ENCODE measurements at places on chromosomes 11 and 22.

GRCh38 chr11:121445071-121445768, 6.9 kb upstream of the SORL1 start:
- no peak for DNase-seq

DNA sequence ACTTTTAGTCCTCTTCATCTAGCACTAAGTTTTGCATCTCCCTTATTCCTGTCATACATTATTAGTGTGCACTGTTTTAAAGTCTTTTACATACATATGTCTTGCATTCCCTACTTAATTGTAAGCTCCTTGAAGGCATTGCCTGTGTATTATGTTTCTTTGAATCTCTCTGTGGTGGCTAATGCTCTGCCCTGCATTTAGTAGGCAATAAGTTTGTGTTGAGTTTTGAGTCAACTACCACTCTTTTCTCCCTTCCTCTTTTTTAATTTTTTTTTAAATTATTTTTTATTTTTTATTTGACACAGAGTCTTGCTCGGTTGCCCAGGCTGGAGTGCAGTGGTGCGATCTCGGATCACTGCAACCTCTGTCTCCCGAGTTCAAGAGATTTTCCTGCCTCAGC, 78.9 kb downstream of the ZBTB16 start:
- no peak for DNase-seq

- peak; percentile 99 for DNase-seq
Observed at GRCh38 chr22:41091132-41092022, 1.0 kb upstream of the EP300 start.

DNA sequence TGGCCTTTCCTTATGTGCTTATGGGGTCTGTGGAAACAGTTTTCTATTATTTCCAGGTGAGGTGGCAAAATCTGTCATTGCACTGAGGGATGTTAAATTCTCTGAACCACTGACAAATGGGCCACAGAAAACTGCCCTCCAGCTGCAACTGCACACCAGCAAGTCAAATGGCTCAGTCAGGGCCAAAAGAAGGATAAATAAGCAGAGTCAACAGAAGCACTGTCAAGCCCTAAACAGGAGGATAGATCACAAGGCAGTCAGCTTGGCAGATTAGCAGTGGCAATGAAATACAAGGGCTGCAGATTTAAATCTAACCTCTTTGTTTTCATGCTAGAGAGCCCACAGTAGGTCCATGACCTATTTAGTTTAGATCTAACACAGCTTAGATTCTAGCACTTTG, 435.6 kb downstream of the ETS1 start:
- no peak for DNase-seq

DNA sequence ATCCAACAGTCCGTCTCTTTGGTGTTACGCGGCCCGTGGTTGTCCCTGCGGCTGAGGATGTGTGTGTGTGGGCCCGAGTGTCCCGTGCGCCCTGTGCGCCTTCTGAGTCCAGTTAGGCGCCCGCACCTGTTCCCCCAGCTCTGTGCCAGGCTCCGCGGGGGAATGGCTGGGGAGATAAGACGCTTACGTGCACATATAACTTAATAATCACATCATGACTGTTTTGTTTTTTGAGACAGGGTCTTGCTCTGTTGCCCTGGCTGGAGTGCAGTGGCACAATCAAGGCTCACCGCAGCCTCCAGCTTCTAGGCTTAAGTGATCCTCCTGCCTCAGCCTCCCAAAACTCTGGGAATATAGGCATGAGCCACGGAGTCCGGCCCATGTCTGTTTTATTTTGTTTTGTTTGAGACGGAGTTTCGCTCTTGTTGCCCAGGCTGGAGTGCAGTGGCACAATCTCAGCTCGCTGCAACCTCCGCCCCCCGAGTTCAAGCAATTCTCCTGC, 817 bp downstream of the ARL2 start:
- no peak for DNase-seq

- DNase-seq: no peak
Observed at GRCh38 chr11:12683874-12684273, 9.7 kb downstream of the TEAD1 start.

- peak; percentile 25 for DNase-seq
Observed at GRCh38 chr22:29765905-29766631, 739 bp downstream of the ZMAT5 start.

DNA sequence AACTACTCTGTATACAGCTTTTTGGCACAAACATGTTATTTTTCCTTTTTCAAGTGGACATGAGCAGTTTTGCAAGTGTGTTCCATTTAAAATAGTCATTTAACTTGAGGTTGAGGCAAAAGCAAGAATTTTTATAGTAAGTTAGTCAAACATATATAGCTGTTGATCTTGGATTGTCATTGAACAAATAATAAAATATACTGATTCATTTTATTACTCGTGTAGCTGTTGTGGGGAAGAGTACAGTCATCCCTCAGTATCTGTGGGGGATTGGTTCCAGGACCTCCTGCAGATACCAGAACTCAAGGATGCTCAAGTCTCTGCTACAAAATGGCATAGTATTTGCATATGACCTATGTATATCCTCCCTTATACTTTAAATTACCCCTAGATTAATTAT, 45.3 kb downstream of the EXT2 start:
- DNase-seq: no peak

- DNase-seq: no peak
Observed at GRCh38 chr11:47869544-47870393, 21.6 kb upstream of the NUP160 start.

- no peak for DNase-seq
Observed at GRCh38 chr11:65538915-65539743, 14.2 kb downstream of the SCYL1 start.

DNA sequence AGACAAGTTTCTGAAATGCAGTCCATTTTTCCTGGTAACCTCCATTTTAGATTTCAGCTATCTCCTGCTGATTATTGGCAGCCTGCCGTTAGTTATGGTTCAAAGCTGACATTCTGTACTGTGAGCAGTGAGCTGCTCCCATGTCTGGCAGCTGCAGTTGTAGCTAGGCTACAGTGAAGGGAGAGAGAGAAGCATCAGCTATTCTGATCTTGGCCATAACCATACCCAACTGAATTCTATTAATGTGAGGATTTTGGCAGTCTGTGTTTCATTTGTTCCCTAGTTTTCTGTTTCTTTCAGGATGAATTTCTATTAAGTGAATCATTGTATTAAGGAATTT, 33.4 kb downstream of the SIK2 start:
- no peak for DNase-seq

GRCh38 chr11:117396970-117397369, 69.3 kb downstream of the CEP164 start:
- DNase-seq: no peak

DNA sequence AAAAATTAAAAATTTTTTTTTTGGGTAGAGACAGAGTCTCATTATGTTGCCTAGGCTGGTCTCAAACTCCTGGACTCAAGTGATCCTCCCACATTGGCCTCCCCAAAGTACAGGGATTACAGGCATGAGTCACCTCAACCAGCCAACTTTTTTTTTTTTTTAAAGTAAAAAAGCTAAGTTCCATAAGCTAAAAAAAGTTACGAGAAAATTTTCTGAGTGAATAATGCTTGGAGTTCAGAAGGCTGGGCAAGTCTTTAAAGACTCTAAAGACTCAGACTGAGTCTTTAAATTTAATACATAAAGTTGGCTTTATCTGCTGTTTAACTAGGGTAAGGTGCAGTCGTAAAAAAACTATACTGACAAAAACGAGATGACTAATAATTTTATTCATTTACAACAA, 5.6 kb downstream of the DDX6 start:
- DNase-seq: no peak

DNA sequence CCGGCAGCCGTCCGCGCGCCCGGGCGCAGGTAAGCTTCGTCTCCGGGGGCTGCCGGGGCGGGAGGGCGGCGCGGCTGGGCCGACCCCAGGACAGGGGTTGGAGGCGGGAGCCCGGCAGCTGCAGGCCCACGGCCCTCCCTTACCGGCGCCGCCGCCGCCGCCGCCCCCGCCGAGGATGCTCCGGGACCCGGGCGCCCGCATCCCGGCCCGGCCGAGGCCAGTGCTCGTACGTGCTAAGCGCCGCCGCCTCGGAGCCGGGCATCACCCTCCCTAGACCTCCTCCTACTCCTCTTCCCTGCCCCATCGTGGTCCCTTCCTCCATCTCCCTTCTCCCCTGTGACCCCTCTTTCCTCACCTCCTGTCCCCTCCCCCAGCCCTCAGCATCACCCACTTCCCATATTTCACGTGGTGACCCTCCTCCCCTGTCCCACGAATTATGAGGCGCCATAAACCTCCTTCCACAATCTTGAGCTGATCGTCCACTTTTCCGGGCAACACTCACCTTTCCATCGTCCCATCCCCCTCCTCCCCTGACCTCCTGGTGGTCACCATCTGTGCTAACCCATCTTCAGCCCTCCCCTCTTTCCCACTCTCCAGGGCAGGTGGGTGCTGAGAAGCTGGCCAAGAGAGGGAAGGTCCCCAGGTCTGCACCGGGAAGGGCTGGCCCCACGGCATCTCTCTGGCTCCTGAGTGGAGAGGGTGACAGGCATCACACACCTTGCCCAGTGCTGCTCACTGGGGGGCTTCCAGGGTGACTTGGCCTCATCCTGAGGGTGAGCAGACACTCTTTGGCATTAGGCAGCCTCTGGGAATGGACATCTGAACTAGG, 612 bp downstream of the ASPHD2 start:
- DNase-seq: peak; percentile 35

- no peak for DNase-seq
Observed at GRCh38 chr11:86748296-86748695, 52.0 kb upstream of the PRSS23 start.

DNA sequence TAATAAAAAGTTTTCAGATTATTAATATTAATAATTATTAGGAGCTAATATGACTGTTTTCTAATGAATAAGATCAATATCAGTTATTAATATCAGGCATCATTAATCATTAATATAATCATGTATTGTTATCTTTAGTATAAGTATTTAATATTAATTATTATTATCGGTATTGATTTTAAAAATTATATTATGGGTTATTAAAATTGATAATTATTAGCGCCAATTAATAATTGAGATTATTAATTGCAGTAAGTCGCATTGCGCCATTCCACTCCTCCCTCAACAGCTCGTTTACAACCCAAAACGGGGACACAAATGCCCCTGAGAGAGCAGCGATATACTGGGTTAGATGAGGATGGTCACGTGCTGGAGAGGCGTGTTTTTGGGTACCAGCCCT, 20.2 kb downstream of the XNDC1N start:
- DNase-seq: no peak

DNA sequence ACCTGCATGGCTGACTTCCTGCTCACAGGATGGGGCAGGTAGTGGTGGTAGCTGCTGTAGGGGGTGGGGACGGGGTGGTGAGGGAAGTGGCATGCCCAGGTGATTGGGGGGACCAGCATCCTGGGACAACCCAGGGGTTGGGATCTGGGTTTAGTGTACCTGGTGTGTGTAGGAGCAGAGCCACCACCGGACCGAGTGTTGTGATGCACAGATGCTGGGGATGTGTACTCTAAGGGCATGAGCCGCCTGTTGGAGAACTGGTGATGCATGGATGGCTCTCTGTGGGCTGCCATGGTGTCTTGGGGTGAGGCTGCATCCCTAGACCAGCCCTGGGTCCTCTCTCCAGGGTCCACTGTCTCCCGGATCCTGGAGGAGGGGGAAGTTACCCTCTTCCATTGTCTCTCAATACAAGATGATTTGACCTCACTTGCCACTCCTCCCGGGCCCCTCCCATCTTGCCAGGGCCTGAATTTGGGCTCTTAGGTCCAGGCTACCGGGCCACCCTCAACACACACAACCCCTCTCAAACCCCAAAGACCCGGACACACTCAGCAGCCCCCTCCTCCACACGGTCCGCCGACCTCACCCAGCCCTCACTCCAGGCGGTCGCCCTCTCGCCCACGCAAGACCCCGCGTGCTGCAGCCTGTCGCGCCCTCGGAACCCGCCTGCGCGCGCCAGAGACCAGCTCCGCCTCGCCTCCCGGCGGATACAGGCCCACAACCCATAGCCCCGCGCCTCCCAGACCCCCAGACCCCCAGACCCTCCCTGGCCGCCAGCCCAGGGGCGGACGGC, 619 bp downstream of the LRRC75B start:
- no peak for DNase-seq

DNA sequence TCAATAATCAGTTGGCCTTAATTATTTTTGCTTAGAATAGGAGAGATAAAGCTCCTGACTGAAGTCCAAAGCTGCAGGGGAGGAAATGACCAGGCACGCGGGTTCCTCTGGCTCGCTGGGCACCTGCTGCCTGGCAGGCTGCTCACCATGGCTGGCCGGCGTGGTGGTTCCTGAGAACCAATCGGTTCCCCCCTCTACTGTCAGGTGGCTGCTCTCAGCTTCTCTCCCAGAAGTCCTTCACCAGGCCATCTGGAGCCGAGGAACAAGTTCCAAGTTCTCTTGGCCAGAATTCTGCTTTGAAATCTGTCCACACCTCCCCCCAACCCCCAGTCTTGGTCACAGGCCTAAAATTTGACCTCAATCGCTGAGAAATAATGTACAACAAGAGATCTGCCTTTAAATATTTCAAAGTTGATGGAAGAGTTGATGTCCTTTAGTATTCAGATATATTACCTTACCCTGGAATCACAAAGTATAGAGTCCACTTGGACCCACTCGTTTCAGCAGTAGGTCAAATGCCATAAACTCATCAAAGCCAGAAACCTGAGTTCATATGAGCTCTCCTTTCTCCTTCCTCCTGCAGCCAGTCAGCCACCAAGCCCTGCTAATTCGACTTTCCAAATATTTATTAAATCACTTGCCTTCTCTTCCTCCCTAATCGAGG, 25.2 kb downstream of the EXPH5 start:
- no peak for DNase-seq

- DNase-seq: peak; percentile 83
Observed at GRCh38 chr11:64340671-64341335, 799 bp downstream of the CCDC88B start.

- no peak for DNase-seq
Observed at GRCh38 chr22:34620832-34621231, 445.1 kb upstream of the ISX start.

GRCh38 chr11:44770401-44770800, 43.6 kb downstream of the TSPAN18 start:
- no peak for DNase-seq

GRCh38 chr11:98307827-98308491, 712.8 kb upstream of the CNTN5 start:
- no peak for DNase-seq

- no peak for DNase-seq
Observed at GRCh38 chr11:34647131-34647530, 26.2 kb downstream of the EHF start.

- no peak for DNase-seq
Observed at GRCh38 chr11:120065876-120066275, 72.0 kb downstream of the TRIM29 start.

DNA sequence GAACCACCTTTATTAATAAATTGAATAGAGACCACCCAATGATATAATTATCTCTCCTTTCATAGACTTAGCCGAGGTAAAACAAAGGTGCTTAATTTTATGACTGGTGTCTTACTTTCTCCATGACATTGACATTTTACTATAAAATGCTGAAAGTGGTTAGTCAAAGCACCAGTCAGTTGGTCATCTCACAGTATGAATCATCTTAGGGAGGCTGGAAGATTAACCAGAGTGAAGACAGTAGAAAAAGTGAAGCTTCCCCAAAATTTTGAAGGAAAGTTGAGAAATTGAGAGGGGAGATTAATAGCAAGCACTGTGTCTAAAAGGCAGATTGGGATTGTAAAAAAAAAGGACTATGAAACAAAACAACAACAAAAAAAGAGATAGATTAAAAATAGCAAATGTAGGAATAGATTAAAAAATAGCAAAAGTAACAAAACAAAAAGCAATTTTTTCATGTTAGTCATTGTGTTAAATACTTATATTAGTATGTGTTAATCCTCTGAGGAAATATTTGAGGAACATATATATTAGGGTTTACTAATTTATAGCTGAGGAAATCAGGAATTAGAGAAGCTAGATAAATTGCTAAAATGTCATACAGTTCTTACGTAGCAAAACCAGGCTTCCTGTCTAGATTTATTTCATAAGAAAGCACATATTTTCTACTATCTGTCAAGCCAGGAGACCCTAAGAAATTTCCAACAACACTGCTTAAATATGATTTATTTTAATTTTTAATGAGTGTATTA, 557.3 kb upstream of the ANO5 start:
- DNase-seq: no peak

All from activated CD8-positive, alpha-beta memory T cell treated with anti-CD3 and anti-CD28 coated beads, Interleukin-2, amount 50 U/mL, for 4 hours (primary cell).